ENCODE measurements at places on chromosomes 2 and 18.

DNA sequence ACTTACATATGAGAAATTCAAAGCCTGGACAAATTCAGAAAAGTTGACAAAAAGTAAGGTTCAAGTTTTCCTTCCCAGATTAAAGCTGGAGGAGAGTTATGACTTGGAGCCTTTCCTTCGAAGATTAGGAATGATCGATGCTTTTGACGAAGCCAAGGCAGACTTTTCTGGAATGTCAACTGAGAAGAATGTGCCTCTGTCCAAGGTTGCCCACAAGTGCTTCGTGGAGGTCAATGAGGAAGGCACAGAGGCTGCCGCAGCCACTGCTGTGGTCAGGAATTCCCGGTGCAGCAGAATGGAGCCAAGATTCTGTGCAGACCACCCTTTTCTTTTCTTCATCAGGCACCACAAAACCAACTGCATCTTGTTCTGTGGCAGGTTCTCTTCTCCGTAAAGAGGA, 17.0 kb downstream of the SERPINB8 start:
- no peak for DNase-seq

- DNase-seq: no peak
Measured at GRCh38 chr2:136132825-136133155, 14.8 kb upstream of the CXCR4 start.

DNA sequence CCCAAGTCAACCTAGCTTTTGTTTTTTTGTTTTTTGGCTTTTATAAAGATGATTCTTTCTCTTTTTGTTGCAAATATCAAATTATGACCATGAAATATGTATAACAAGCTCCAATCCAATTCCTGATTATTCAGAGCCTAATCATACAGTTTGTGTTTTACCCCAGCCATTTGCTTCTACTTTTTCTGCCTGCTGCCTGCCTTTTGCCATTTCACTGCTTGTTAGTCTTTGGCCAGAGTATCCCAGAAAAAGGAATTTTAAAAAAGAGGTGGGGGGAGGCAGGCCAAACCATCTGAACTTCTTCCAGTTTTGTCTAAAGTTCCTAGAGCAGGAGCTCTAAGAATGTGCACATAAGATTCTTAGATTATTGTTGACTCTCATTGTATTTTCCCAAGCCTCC, 211.9 kb upstream of the VRK2 start:
- DNase-seq: no peak

DNA sequence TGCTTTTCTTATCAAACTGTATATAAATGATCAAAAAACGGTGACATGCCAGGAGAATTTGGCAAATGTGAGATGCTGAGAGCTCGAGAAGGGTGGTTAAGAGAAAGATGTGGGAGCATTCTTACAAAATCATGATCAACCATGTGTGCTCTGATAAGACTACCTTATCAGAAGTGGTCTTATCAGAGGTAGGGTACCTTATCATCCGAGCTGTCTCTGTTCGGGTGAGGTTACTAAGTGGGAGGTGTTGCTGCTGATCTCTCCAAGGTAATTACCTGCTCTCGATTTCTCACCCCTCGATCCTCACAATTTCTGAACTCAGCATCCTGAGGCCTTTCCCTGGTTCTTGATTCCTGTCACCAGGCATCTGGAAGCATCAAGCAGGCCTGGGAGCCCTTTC, 813.0 kb upstream of the ID2 start:
- DNase-seq: no peak

GRCh38 chr2:145551686-145552085, 1031.8 kb upstream of the ZEB2 start:
- no peak for DNase-seq

GRCh38 chr18:51417643-51418483, 220.4 kb upstream of the MEX3C start:
- no peak for DNase-seq

- no peak for DNase-seq
Measured at GRCh38 chr2:188292348-188293239, 920 bp downstream of the GULP1 start.

DNA sequence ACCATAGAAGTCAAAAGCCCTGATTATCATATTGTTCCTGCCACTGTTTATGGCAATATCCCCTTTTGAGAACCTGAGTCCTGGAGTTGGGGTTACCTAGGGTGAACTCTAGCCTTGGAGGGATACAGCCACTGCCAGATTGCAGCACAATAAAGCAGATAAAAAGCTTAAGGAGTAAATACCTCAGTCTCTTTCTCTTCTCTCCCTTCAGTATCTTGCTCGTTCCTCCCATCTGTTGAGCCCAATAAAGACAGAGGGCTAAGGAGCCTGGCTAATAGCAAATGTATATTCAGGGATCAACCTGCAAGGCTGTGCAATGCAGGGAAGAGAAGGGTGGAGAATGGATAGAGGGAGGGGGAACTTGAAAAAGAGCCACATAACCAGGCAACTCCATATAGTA, 8.0 kb upstream of the DPP4 start:
- no peak for DNase-seq

DNA sequence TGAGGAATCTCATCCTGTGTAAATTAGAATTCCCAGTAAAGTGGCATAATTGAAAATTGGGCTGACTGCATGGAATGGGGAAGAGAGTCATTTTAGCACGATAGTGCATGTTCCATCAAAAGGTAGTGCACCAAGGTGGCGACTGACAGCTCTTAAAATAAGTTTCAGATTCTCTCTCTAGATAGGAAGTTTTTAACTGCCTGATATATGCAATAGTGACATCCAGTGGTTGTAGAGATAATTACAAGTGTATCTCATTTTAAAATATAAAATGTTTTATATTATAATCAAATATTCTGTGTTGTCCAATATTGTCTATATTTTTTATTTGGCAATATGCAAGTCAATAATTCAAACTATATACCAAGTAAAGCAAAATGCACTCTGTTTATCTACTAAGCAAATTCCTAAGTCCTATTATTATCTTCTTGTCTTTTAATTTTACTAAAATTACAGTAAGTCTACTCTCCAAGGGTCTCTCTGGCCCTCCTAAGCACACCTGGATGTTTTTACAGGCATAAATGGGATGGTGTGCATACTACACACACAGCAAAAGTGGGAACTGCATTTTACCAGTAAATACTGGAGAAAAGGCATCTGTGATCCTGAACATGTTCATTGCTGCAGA, 397.7 kb upstream of the HNRNPA3 start:
- DNase-seq: no peak

- no peak for DNase-seq
Measured at GRCh38 chr2:219309278-219309677, at the start of gene PTPRN. Gene PTPRN, minus strand, starts transcription at chr2:219309401. Its CDS starts 69 bp downstream, at chr2:219309332.

DNA sequence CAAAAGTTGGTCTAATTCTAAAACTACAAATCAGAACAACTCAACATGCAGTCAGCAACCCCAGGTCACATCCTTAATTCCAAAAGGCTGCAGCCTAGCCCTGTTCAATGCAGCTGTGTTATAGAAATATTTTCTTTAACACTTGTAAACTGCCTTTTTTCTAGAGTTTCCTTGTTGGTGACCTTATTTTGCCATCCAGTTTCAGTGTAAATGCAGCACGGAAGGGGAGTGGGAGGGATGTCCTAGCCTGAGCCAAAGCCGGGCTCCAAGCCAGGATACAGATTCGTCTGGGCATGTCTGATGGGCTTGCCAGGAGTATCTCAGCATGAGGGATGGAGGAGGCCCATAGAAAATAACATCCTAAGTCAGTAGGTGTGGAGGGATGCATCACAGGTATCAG, 17.7 kb upstream of the SP3 start:
- no peak for DNase-seq

- no peak for DNase-seq
Measured at GRCh38 chr2:25894135-25894830, 16.0 kb upstream of the ASXL2 start.

- no peak for DNase-seq
Measured at GRCh38 chr2:20752293-20752692, 70.6 kb downstream of the LDAH start.

DNA sequence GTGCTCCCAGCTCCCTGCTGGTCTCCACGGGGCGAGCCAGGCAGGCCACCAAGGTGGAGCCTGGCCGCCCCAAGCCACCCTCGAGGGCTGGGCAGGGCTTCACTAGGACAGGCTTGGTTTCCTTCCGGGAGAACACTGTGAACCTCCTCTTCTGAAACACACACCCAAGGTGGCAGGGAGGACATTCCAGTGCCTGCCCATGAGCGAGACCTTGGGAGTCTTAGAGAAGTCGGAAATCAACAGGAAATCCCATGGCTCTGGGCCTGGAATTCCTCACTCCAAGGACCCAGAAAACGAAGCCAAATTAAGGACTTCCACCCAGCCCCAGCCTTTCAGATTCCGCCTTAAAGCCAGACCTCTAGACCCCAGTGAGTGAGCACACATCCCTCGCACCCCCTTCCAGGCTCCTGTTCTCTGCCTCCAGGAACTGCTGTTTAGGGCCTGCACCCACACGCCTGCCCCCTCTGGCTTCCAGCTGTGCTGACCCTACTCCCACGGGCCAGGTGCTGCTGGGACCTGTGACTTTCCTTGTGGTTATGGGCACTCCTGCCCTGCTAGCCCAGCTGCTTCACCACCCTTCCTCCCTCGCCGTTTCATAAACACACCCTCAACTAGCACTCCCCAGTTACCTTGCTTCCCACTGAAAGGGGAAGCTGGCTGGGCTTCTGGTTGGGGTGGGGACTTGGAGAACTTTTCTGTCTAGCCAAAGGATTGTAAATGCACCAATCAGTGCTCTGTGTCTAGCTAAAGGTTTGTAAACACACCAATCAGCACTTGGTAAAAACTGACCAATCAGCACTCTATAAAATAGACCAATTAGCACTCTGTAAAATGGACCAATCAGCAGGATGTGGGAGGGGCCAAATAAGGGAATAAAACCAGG, 13.7 kb downstream of the GPR17 start:
- DNase-seq: no peak

GRCh38 chr2:36964496-36965058, 1.8 kb downstream of the STRN start:
- no peak for DNase-seq

GRCh38 chr2:20596973-20597859, 53.7 kb downstream of the HS1BP3 start:
- DNase-seq: no peak

DNA sequence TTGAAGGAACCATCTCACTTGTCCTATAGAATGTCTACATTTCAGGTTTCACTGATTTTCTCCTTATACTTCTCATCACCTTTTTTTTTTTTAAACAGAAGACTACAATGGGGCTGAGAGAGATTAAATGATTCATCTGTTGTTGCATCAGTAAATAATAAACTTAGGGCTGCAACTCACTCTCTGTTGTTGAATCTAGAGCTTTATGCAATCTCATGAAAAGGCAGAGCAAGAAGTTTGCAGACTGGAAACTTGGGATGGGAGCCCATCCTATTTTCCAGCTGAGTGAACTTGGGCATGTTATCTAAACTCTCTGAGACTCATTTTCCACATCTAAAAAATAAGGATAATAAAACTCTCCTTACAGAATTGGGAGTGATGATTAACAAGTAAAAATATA, 58.4 kb downstream of the PDE1A start:
- no peak for DNase-seq

- no peak for DNase-seq
Measured at GRCh38 chr2:240620859-240621258, 4.4 kb upstream of the GPR35 start.

GRCh38 chr2:105999211-105999989, 194.7 kb downstream of the UXS1 start:
- no peak for DNase-seq

- DNase-seq: no peak
Measured at GRCh38 chr2:70870790-70871189, 35.2 kb upstream of the CD207 start.

- DNase-seq: no peak
Measured at GRCh38 chr18:32439241-32439640, 31.4 kb downstream of the GAREM1 start.

DNA sequence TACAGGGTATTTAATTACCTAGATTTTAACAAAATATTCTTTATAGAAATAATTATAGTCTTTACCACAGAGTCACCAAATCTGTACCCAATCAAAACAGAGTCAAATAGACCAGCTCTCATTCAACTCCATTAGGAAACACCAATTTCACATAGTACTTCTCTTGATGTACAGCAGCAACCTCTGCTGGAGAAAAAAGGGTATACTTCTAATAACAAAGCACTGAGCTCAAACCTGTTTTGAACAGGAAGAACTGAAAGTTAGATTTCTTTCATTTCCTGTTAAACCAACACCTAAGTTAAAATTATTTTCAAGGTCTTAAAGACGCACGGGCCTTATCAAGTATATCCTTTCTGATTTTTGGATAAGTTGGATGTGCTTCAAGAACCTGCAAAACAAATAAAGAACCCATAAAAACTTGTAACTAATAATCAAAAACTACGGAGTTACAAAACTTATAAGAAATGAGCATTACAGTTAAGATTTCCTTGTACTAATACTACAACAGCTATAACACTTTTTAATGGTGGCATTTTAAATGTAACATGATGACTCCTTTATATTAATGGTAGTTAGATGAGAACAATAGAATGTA, 79.0 kb downstream of the TTC21B start:
- DNase-seq: no peak

- DNase-seq: no peak
Measured at GRCh38 chr18:9647496-9648323, 33.4 kb upstream of the PPP4R1 start.

DNA sequence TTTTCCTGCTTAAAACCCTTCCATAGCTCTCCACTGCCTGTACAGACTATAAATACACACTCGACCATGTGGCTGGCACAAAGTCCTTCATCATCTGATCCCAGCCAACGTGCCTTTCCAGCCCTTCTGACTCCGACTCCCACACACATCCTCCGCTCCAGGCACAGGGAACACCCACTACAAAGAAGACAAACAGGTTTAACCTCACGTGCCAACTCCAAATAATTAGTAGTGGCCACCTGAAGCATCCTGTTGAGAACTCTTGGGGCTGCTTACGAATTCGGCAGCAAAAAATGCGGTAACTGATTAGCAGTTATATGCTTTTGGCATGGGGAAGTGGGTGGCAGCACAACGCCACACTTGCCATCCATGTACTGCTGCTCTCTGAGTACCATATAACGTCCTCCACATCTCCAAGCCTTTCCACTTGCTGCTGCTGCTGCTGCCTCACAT, 12.1 kb downstream of the SPIRE1 start:
- no peak for DNase-seq

GRCh38 chr2:201208563-201209252, 25.8 kb downstream of the CASP10 start:
- no peak for DNase-seq

DNA sequence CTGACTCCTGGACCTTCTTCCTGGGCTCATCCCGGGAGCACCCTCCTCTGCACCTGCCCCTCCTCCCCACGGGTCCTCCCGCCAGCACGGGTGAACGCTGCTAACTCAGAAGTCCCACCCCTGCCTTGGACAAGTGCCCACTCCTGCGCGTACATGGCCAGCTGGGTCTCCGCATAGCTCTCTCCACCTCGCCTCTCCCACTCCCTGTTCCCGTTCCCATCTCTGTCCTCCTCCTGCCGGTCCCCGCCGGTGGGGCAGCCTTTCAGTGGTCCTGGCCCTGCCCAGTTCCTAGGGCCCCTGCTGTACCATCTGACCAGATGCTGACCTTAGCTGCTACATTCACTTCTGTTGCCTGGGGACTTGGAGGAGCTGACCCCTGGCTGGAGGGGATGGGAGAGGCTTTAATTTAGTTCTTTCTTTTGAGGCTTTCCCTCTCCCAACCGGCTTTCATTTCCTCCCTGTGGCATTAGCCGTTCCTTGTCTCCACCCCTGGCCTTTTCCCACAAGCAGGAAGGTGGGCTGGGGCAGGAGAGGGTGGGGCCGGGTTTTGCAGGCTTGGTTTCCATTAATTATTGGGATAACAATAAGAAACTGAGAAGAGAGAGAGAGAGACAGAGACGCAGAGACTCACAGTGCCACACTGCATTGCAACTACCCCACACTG, 136.1 kb downstream of the SH3BP4 start:
- no peak for DNase-seq

All from activated naive CD4-positive, alpha-beta T cell (primary cell).